Left renal pelvis (tissue), 4 donors: ENCODE measurements at places on chromosomes 5 and 9. TPM values are rescaled to one million over a fixed set of nuclear protein-coding genes. Genes with fewer than 3 reads are reported as not detected.

GRCh38 chr9:92530893-92531292, 4.9 kb downstream of the ECM2 start:
- DNase-seq, result no peak

- DNase-seq, result no peak
These were observed 14.7 kb upstream of the SAP30L start for GRCh38 chr5:154430961-154431630.

DNA sequence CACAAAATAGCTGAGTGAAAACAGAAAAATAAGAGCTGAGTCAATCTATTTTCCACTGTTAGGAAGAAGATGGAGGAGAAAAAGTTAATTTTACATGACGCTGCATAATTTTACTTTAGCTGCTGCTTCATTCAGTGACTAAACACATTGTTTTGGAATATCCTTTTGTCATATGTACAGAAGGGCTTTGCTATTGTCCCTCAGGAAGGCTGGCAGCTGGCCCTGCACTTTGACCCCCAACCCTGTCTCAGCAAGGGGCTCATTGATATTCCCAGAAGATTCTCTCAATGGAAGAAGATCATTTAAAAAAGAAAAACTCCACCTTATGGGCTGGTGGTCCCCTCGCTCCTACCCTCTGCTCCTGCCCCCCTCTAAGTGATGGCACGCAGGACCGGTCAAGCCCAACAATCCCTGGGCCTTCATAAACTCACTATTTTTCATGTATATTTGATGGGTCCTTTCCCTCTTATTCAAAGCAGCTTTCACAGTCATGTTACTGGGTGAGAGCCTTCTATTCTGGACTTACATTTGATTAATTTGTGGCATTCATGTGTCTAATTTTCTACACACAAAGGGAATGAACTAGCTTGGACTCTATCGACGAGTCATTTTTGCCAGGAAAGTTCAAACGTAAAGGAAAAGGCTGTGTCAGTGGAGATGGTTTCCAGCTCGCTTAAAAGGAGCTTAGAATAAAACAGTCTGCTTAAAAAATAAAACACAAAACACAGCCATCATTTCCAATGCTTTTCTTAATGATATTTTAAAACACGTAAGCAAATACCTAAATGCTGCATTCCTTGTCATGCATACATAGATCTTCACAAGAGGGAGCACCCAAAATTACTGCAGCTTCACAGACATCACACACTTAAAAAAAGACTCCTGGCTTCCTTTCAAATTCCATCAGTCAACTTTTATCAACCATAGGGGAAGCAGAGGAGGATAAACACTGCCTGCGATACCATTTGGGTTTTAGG, 104.7 kb downstream of the EFNA5 start:
- no peak for DNase-seq

The UHRF2 gene
- 58.3 TPM for polyA plus RNA-seq

The NUTM2F gene
- polyA plus RNA-seq, result not detected

The ENTREP1 gene
- polyA plus RNA-seq, result 4.1 TPM

The GRK6 gene
- 24.7 TPM for polyA plus RNA-seq

The TAL2 gene
- polyA plus RNA-seq, result 0.89 TPM

The OBP2B gene
- polyA plus RNA-seq, result not detected

The WWC1 gene
- polyA plus RNA-seq, result 7.6 TPM
